ENCODE measurements at places on chromosomes 1 and 21.

GRCh38 chr1:109773203-109773899 is 9.6 kb upstream of the EPS8L3 start:
- DNase-seq: peak; percentile 39

GRCh38 chr1:53552981-53553733 is 94.0 kb downstream of the DMRTB1 start:
- no peak for DNase-seq

GRCh38 chr1:172308577-172308976 is 111.9 kb upstream of the C1orf105 start:
- DNase-seq: no peak

- no peak for DNase-seq
Measured at GRCh38 chr1:154586641-154587040, 19.1 kb downstream of the CHRNB2 start.

- DNase-seq: no peak
Measured at GRCh38 chr1:43857163-43857562, 76.4 kb upstream of the ARTN start.

DNA sequence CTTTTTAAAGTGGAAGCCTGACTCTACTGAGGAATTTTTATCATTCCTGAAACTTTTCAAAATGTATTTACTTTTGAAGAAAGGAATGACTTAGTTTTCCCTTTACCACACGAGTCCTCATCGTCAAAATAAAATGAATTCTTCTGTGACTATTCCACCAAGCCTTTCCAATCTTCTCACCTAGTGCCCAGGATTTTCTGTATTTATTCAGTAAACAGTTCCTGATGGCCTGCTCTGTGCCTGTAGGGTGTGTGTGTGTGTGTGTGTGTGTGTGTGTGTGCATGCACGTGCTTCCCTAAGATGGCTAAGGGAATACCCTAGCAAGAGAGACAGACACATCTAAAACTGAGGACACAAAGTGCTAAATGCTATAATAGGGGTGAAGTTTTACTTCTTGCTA is 395.0 kb upstream of the USP24 start:
- DNase-seq: no peak

DNA sequence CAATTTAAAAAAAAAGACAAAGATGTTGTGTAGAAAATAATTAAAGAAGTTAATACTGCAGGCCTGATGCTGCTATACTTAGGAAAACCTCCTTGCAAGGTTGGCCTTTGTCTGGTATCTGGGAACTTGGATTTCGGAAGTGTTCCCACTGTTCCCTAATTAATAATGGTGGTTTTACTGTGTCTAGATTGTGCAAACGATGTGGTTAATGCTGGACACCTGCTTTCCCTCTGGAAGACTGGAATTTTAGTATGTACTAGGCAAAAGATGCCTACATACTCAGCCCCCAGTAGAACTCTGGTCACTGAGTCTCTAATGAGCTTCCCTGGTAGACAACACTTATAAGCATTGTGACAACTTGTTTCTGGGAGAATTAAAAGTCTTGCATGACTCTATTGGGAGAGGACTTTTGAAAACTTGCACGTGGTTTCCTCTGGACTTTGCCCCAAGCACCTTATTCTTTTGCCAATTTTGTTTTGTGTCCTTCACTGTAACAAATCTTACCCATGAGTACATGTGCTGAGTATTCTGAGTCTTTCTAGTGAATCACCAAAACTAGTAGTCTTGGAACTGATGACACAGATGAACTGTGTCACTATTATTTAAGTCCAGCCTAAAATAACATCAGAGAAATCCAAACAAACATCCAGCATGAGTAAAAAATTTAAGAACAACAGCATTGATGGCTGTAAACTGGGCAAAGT is 40.4 kb downstream of the LIN9 start:
- DNase-seq: no peak

DNA sequence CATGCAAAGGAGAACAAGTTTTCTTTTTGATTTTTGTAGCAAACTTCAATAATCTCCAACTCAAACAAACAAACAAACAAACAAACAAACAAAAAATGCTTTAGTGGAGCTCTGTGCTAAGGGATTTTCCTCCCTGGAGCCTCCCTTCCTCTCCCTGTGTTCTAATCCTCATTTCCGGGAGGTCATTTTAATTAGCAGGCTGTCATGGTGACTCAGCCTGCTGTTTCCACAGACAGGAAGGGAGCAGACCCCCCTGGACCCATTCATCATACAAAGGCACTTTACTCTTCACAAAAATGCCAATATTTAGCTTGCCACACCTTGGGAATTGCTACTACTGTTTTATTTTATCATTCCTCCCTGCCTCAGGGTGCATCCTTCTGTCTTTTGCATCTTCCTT is 61.0 kb upstream of the SPATA6 start:
- no peak for DNase-seq

DNA sequence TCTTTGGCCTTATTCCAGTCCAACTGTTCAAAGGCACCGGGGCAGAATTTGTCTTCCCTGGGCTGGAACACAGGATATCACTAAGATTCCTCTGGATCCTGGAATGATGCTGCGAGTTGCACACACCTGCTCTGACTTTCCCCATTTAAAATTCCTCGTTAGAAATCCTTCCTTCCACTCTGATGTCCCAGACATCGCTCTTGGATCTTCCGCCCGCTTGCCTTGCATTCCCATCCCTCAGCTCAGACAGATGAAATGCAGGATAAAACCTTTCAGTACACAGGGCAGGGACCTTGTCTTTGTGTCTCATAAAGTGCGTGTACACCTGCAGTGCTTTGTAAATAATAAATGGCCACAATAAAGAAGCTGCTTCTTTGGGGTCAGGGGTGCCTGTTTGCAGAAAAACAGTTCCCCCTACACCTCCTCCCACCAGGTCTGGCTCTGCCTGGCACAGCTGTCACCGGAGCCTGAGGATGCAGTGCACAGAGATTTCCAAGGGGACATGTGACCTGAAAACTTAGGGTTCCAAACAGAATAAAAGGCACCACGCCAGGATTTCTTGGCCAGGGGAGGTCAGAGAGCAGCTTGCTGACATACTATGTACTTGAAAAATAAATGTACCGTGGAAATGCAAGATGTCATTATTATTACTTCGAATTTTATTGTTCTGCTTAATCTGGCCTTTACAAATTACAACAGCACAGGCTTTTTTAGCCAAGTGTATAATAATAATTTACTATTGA is 62.9 kb upstream of the SYT6 start:
- DNase-seq: no peak

- DNase-seq: peak; percentile 53
Measured at GRCh38 chr1:156860113-156860627, 495 bp upstream of the NTRK1 start.

GRCh38 chr1:20870718-20871117 is 83.6 kb upstream of the HP1BP3 start:
- no peak for DNase-seq

- DNase-seq: no peak
Measured at GRCh38 chr1:12473596-12474362, 144.2 kb downstream of the DHRS3 start.

DNA sequence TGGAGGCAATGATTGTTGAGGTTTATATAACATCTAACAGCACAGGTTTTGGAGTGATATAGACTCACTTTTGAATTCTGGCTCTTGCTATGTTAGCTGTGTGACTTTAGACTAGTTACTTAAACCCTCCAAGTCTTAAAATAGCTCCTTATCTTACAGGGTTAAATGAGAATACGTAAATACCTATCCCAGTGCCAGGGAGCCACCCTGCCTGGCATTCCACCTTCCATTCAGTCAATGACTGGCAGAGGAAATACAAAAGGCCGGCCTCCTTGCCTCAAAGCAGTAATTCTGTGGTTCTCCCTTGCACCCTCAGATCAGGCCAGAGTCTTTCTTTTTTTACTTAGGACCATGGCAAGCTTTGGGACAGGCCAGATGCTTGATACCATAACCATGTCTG is 31.8 kb downstream of the DBT start:
- no peak for DNase-seq

DNA sequence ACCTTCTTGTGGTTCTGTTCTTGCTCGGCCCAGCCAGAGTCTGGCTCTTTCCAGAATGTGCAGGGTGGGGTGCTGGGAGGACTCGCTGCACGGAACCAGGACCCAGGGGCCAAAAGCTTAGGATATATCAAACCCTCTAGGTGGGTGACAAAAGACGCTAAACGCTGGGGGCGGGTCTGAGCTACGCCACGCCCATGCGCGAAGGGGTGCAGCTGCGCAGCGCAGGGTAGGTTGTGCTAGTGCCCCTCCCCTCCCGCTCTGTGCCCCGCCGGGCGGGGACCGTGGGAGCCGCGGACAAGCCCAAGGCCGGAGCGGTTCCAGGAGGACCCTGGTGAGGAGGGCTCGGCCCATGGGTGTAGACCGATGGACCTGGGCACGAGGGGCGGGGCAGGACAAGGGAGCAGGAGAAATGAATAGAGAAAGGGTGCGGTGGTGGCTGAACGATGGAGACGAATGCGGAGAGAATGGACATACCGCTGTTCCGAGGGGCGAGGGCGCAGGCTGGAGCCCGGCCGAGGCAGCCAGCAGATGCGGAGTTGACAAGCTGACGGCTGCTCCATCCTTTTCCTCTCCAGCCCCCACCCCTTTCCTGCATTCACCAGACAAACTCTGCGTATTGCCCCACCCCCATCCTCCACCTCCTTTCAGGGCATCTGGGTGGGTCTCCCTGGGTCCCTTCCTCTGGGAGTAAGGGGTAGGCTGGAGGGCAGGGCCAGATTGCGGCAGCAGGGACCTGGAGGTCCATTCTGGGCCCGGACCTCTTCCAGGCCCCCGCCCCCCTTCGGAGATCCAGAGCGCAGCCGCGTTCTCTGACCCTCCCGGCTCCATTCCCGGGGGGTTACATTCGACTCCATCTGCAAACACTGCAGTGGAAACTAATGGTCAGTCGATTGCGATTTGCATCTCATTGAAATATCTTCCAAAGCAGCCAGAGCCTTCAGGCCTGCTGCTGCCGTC is at the start of gene RUSC1:
TSS of gene RUSC1 (plus strand) at position 234 of the 957 bp plus-strand sequence. CDS start 880 bp downstream, outside the sequence.
- DNase-seq: no peak

- peak; percentile 46 for DNase-seq
Measured at GRCh38 chr1:157163273-157164127, 25.3 kb upstream of the ETV3 start.

DNA sequence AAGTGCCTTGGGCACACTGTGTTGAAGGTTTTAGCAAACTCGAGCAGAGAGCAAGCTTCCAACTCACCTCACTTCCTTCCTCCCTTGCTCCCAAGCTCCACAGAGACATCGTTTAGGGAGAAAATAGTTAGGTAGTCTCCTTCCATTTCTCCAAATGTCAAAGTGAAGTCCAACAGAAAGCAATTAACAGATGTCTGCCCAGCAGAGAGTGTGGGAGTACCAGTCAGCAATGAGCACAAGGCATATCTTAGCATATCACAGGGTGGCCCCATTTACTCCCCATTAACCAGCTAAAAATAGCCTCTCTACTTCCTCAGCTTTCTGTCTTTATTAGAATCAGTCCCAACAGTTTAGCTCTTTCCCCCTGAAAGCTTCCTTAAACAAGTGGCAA is 334.2 kb upstream of the CAMK1G start:
- DNase-seq: no peak

DNA sequence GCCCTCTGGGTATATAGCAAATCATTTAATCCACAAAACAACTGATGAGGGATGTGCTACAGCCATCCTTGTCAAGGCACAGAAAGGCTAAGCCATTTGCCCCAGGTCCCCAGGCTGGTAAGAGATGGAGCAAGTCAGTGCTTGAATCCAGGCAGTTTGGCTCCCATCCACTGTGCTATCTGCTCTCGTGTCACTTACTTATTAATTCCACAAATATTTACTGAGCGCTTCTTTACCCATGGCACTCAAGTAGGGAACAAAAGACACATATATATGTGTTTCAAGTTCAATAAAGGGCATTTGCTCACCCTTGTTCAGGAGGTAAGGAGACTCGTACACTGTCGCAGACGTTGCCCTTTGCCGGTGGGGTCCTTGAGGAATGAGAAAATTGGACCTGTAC is 38.6 kb upstream of the MPZL1 start:
- DNase-seq: no peak

DNA sequence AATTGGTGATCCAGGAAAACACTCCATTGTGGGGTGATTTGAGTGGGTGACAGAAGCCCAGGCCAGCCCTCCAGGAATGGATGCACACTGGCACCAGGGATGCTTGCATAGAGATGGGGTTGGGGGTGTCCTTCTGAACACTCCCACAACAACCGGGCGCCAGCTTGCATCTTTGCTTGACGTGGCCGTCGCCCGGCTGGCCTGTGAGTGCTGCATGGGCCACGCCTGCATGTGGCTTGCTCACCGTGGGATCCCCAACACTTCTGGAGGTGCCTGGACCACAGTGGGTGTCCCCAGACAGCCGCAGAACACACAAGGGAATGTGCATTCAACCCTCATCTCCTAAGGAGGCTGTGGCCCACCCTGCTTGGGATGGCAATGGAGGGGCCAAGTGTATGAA is 55.1 kb downstream of the SIK1 start:
- no peak for DNase-seq

DNA sequence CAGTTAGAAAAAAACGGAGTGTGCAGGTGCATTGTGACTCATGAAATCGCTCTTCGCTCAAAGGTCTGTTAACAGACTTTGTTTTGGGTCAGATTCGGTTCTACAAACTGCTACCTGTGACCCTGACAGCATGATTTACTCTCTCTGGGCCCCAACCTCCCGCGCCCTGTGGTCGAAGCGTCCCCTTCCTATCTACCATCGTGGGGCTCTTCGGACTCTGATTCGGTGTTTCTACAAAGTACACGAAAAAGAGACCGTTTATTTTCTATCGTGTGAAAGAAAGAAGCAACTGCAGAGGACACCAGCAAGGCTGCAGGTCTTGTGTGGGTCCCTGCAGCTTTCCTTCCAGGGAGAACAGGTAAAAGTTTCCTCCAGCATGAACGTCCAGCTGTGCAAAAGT is 29.4 kb upstream of the SLC19A1 start:
- no peak for DNase-seq

GRCh38 chr1:205680073-205680851 is at the start of gene SLC45A3:
Gene SLC45A3, minus strand, starts transcription at chr1:205680509. Its CDS starts 15,853 bp downstream, at chr1:205664656.
- DNase-seq: no peak

GRCh38 chr21:36209626-36210171 is 53.1 kb downstream of the DOP1B start:
- DNase-seq: no peak

DNA sequence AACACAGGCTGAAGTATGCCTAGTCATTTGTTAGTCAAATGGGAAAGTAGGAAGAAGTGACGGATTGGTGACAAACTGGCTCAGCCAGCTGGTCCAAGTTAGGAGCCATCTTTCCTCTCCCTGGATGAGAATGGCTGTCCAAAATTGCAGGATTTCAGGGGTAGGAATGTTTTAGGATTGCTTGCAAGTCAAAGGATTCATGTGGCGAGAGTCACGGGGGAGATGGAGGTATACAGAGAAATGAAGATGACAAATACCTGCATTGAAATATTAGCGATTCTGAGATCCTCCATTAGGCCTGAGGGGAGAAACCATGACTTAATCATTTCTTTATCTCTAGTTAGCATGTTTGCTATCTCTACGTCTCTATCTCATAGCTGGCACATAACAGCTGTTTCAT is 41.8 kb upstream of the PIGC start:
- DNase-seq: no peak

GRCh38 chr21:45588086-45588825 is 46.0 kb upstream of the SLC19A1 start:
- no peak for DNase-seq

- DNase-seq: no peak
Measured at GRCh38 chr1:113657126-113657525, 102.2 kb downstream of the PHTF1 start.

All from central memory CD8-positive, alpha-beta T cell (primary cell).